Memory B cell (primary cell): ENCODE measurements at places on chromosomes 4 and X.

DNA sequence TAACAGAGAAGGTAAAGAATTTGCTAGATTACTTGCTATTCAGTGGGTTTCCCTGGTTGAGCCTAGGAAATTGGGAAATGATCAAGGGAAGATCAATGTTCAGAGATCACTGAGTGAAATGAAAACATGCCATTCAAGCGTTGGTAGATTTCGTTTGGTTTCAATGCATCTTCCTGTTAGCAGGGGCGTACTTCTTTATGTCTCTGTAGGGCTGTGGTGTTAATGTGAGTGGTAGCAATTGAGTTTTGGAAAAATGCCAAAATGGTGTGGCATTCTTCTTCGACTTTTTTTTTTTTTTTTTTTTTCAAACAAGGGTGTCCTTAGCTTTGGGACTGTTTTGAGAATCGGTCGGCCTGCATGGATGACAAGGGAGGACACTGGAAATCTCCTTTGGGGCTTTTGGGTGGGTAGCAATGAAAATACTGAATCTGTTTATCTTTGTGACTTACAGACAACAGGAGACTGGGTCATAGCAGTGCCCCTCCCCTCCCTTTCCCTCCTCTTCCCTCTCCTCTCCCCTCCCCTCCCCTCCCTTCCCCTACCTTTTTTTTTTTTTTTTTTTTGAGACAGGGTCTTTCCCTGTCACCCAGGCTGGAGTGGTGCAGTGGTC is 50.4 kb downstream of the SPRY1 start:
- no peak overlapping the region for H3K27ac ChIP-seq
- no peaks in the 10 kb centered on the region for H3K36me3 ChIP-seq
- H3K4me3 ChIP-seq: no peak overlapping the region
- peaks cover 2% of the 10 kb centered on the region for H3K27me3 ChIP-seq

- no peak overlapping the region for H3K4me3 ChIP-seq
- no peaks in the 10 kb centered on the region for H3K36me3 ChIP-seq
- no peaks in the 10 kb centered on the region for H3K27me3 ChIP-seq
- H3K4me1 ChIP-seq: no peaks in the 10 kb centered on the region
These were observed 397.6 kb upstream of the TENM3 start for GRCh38 chr4:181845617-181846016.

DNA sequence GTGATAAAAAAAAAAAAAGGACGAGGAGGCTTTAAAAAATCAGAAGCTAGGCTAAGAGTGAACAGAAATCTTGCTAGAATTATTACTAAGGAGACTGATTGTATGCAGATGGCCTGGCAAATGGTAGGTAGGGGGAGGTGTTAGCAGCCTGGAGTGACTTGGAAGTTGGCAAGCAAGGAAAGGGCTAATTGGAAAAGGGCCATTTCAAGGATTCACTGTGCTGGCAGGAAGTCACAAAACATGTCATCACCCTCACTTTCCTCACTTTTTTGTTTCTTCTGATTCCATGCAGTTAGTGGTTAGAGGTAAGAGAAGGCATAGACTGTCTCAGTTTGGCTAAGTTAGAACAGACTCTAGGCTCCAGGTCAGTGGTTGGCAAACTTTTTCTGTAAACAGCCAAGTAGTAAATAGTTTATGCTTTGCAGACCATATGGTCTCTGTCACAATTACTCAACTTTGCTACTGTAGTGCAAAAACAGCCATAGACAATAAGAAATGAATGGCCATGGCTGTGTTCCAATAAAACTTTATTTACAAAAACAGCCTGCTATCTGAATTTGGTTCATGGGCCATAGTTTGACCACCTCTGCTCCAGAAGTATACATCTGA is 646.5 kb upstream of the ACTRT1 start:
- no peak overlapping the region for H3K27ac ChIP-seq
- no peaks in the 10 kb centered on the region for H3K27me3 ChIP-seq
- no peak overlapping the region for H3K4me3 ChIP-seq
- H3K4me1 ChIP-seq: no peaks in the 10 kb centered on the region
- no peak for DNase-seq

- H3K4me1 ChIP-seq: peaks cover 6% of the 10 kb centered on the region
- no peak for DNase-seq
- no peaks in the 10 kb centered on the region for H3K27me3 ChIP-seq
- no peak overlapping the region for H3K27ac ChIP-seq
These were observed 526.6 kb upstream of the SLIT2 start for GRCh38 chr4:19725130-19725529.

GRCh38 chr4:137641544-137641943 is 109.2 kb upstream of the PCDH18 start:
- no peak for DNase-seq
- H3K27me3 ChIP-seq: no peaks in the 10 kb centered on the region
- no peaks in the 10 kb centered on the region for H3K36me3 ChIP-seq
- H3K4me3 ChIP-seq: no peak overlapping the region

DNA sequence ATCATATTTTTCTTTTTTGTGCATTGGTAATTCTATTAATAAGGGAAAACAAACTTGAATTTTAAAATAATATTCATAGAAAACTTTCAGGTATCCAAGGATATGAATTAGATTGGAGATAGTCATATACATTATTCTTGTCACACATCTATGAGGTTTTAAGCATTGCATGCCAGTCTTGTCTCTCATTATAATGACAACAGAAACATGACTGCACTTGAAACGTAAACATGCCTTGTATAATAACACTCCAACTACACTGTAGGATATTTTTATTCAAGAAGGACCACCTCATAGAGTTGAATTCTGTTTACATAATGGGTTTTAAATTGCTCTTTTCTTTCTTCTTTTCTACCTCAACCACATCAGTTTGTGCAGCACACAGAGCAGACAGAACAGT is 104.5 kb downstream of the DCAF8L2 start:
- H3K27me3 ChIP-seq: no peaks in the 10 kb centered on the region
- H3K4me1 ChIP-seq: no peaks in the 10 kb centered on the region
- DNase-seq: no peak
- no peak overlapping the region for H3K27ac ChIP-seq

GRCh38 chr4:45688341-45688740 is 435.5 kb downstream of the GABRG1 start:
- no peak for DNase-seq
- H3K4me1 ChIP-seq: no peaks in the 10 kb centered on the region
- no peaks in the 10 kb centered on the region for H3K36me3 ChIP-seq
- no peak overlapping the region for H3K4me3 ChIP-seq
- no peak overlapping the region for H3K27ac ChIP-seq

DNA sequence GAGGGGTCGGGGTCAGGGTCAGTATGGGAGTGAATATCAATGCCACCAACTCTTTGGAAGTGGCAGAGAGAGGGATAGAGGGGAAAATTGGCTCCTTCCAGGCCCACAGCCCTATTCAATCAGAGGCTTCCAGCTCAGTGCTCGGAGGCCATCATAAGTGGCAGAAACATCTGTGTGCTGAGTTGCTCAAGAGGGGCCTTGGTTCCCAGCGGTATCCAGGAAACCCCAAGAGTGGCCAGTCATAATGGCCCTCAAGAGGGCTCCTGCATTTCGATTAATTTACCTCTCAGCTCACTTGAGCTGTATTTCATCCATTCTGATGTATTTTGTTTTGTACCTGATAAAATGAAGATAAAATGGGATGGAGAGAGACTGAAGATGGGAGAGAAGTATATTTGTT is 154.3 kb upstream of the EOLA2 start:
- H3K36me3 ChIP-seq: no peaks in the 10 kb centered on the region
- no peak overlapping the region for H3K27ac ChIP-seq
- H3K4me3 ChIP-seq: no peak overlapping the region
- no peaks in the 10 kb centered on the region for H3K27me3 ChIP-seq
- no peak for DNase-seq

DNA sequence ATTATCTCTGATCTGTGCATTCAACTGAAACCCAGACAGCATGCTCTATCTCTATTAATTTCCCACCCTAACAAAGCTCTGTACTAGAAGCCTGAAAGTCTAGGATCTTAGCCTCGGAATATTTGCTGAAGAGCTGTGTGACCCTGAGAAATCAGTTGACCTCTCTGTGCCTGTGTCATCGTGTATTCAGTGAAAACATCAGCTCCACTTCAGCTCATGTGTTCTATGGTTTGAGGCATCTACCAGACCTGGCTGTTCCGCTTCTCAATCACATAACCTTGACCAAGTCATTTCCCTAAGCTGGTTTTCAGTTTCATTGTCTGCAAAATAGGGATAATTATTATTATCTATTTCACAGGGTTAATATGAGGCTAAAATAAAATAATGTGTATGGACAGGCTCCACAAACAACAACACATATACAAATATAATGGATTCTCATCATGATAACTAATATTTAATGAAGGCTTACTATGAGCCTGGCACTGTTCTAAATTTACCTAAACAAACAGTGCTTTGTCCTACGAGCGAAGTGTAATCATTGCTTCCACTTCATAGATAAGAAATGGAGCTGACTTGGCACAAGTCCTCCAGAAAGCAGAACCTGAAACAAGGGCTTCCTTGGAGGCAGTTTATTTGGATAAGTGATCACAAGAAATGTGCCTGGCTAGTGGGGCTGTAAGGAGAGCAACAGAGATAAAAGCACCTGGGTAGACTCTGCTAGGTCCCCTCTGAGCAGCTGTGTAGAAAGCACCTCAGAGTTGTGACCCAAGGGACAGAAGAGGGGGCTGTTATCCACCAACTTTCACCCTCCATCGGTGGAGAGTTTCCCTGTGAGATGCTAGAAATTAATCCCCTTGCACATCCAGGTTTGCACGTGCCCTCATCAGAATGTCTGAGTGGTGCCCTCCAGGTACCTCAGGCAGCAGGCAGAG is 356.9 kb downstream of the RAB28 start:
- peaks cover 6% of the 10 kb centered on the region for H3K27me3 ChIP-seq
- H3K27ac ChIP-seq: no peak overlapping the region
- DNase-seq: no peak
- H3K4me3 ChIP-seq: no peak overlapping the region
- peaks cover 2% of the 10 kb centered on the region for H3K36me3 ChIP-seq

DNA sequence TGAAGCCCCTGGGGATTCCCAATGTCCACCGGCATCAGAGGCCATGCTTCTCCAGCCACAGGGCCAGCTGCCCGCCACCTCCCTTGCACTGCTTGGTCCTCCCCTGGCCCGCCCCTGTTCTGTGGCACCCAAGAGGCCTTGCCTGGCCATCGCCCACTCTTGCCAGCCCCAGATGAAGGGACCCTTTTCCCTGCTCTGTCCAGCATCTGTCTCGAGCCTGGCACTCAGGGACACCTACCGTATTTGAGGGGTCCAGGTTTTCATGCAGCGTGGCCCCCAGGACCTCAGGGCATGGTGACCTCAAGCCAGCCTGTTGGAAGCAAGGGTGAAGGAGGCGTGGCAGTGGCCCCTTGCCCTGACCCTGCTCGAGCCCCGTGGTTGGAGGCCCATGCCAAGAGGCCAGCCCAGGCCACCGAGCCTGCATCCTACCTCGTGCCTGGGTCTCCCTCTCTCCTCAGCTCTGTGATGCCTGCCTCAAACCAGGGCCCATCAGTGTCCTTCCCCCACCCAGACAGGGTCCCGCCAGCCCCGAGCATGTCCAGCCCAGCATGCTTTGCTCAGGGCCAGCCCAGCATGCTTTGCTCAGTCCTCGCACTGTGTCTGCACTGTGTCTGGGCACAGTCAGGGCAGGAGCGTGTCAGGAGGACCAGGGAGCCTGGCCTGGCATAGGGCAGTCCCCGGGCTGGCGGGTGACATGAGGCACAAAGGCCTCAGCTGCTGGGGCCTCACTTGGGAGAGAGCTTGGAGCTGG is 14.3 kb upstream of the FGFR3 start:
- peaks cover 11% of the 10 kb centered on the region for H3K27me3 ChIP-seq
- no peak overlapping the region for H3K4me3 ChIP-seq
- no peak for DNase-seq
- H3K36me3 ChIP-seq: no peaks in the 10 kb centered on the region

GRCh38 chrX:9730752-9731151 is 34.9 kb downstream of the GPR143 start:
- peaks cover 5% of the 10 kb centered on the region for H3K4me1 ChIP-seq
- H3K27ac ChIP-seq: no peak overlapping the region
- DNase-seq: no peak

DNA sequence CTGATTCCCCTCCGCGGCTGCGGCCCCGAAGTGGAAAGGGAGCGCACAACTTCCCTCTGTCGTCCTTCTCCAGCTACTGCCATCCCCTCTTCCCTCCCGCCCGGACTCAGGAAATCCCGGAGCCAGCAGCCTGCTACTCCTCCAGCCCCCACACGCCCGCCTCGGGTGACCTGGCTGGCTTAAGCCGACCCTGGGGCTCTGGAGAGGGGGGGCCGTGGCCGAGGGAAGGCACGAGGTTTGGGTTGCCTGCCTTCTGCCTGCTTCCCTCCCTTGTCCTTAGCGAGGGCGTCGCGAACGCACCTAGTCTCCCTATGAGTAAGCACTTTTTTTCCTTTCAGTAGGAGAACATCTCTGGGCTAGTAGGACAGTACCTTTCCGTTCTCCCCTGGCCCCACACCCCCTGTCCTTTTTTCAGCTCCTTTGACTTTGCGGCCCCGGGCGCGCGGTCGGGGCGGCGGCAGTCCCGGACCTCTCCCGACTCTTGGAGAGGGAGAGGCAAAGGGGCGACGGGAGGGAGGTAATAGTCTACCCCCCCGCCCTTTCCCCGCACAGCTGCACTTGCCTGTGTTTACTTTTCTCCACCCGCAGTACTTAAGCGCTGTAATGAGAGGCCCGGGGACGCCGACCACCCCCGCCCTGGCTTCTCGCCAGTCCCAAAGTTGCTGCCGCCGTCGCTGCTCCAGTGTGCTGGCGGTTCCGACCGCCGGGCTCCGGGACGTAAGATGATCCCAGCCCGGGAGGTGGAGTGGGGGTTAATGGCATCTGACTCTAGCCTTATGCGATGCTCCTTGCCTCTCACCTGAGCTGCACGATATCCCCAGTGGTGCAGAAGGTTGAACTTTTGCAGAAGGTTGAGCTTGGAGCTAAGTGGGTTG is 868 bp downstream of the PLS3 start:
- H3K4me3 ChIP-seq: no peak overlapping the region
- DNase-seq: no peak
- no peak overlapping the region for H3K27ac ChIP-seq
- H3K27me3 ChIP-seq: no peaks in the 10 kb centered on the region
- H3K4me1 ChIP-seq: no peaks in the 10 kb centered on the region

GRCh38 chr4:7241597-7242125 is 49.3 kb downstream of the SORCS2 start:
- H3K4me1 ChIP-seq: no peaks in the 10 kb centered on the region
- H3K27ac ChIP-seq: no peak overlapping the region
- DNase-seq: no peak
- peaks cover 1% of the 10 kb centered on the region for H3K36me3 ChIP-seq

GRCh38 chr4:52825460-52826090 is 36.5 kb upstream of the RASL11B start:
- no peaks in the 10 kb centered on the region for H3K36me3 ChIP-seq
- H3K4me3 ChIP-seq: no peak overlapping the region
- no peak for DNase-seq
- no peaks in the 10 kb centered on the region for H3K4me1 ChIP-seq
- peaks cover 2% of the 10 kb centered on the region for H3K27me3 ChIP-seq

GRCh38 chr4:111268769-111269414 is 646.0 kb upstream of the PITX2 start:
- H3K4me1 ChIP-seq: no peaks in the 10 kb centered on the region
- no peaks in the 10 kb centered on the region for H3K36me3 ChIP-seq
- no peaks in the 10 kb centered on the region for H3K27me3 ChIP-seq
- no peak for DNase-seq
